Activated naive CD8-positive, alpha-beta T cell treated with anti-CD3 and anti-CD28 coated beads, Interleukin-2, amount 50 U/mL, for 16 hours (primary cell): ENCODE measurements at places on chromosomes 16 and 17.
A peak's percentile ranks its signal among the peaks of the same experiment; 100 is the strongest.

- no peak for DNase-seq
Measured at GRCh38 chr16:57863434-57864160, 61.3 kb upstream of the KIFC3 start.

DNA sequence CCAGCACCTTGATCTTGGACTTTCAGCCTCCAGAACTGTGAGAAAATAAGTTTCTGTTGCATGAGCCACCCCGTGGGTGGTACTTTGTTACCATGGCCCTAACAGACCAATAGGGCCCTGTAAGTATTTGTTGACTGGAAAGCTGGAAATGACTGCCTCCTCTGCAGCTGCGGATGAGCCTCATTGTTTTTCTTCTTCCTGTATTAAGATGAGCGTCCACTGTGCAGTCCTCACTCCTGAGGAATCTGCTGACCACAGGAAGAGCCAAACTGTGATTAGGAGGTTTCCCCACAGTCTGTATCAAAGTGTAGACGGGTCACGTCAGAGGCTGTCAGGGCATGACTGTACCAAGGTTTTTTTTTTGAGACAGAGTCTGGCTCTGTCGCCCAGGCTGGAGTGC, 12.2 kb upstream of the AKTIP start:
- no peak for DNase-seq

- no peak for DNase-seq
Measured at GRCh38 chr17:63702721-63703015, 2.7 kb upstream of the LIMD2 start.

DNA sequence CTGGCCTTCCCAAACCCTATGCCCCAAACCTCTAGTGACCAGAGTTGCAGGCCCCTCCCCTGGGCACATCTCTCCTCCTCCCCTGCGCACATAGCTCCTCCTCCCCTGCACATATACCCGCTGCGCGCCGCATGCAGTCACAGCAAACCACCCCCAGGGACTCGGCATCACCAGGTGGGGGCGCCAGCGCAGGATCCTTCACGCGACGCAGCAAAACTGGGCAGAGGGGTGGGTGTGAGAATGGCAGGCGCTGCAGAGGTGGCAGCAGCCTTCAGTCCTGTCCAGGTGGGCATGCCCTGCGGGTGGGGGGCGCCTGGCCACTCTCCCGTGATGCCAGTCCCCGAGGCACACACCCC, 5.6 kb downstream of the CORO6 start:
- peak; percentile 79 for DNase-seq

DNA sequence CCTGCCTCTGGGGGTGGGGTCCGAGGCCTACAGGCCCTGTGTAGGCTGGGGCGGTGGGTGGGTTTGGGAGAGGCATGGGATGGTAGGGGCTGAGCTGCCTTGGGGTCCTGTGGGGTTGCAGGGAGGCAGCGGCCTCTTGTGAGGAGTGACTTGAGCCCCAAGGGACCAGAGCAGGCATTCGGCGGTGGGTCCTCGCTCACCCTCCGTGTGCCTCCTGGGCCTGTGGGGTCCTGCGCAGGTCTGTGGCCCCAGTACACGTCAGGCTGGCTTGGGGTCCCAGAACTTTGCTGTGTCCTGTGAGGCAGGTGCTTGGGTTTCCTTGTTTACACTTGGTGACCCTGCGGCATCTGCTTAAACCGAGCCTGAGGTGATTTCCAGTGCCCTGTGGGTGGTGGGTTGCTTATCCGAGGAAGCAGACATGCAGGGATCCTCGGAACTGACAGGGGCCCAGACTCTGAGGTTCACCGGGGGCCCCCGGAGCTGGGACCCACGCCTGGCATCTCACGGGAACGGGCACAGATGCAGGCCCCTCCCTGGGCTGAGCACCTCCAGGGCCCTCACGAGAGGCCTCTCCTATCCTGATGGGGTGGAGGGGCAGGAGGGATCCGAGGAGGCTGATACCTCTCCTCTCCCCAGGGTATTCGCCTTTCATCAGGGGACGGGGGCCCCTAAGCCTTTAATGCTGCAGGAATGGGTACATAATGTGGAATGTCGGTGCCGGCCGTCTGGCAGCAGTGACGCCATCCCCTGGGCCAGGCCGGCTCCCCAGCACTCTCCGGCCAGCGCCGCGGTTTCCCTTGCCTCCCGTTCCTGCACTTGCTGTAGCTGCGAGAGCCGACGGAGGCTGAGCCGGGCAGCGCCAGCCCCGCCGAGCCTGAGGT, 7.7 kb downstream of the METRNL start:
- DNase-seq: no peak

GRCh38 chr16:51287121-51287755, 136.2 kb upstream of the SALL1 start:
- no peak for DNase-seq

DNA sequence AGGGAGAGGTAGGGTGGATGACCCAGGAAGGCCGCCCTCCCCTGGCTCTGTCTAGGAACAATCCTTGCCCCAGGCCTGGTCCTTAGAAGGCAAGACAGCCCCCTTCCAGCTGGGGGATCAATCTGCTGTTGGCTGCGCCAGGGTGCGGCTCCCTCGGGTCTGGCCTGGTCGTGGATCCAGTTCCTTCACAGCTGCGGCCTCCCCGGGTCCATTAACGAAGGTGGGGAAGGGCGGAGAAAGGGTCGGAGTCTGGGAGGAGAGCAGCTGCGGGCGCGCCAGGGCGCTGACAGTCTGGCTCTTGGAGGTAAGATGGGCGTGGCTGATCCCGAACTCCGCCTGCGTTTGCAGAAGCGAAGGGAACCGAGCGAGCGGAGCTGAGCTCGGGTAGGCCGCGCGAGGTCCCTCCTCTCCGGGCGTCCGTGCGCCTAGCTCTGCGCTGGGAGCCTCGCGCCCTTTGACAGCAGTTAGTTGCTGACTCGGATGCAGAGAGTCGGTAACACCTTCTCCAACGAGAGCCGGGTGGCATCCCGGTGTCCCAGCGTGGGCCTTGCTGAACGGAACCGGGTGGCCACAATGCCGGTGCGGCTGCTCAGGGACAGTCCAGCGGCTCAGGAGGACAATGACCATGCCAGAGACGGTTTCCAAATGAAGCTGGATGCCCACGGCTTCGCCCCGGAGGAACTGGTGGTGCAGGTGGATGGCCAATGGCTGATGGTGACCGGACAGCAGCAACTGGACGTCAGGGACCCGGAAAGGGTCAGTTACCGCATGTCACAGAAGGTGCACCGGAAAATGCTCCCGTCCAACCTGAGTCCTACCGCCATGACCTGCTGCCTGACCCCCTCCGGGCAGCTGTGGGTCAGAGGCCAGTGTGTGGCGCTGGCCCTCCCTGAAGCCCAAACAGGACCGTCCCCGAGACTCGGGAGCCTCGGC, at the start of gene HSPB9:
HSPB9 (plus strand) TSS at position 434 of the 933 bp plus-strand sequence; CDS start at position 481, 47 bp downstream.
- no peak for DNase-seq

GRCh38 chr17:67602974-67603373, 114.8 kb upstream of the NOL11 start:
- no peak for DNase-seq

GRCh38 chr17:71361656-71362450, 759.0 kb upstream of the SOX9 start:
- no peak for DNase-seq

GRCh38 chr17:34378664-34379101, 15.7 kb upstream of the CCL1 start:
- no peak for DNase-seq

DNA sequence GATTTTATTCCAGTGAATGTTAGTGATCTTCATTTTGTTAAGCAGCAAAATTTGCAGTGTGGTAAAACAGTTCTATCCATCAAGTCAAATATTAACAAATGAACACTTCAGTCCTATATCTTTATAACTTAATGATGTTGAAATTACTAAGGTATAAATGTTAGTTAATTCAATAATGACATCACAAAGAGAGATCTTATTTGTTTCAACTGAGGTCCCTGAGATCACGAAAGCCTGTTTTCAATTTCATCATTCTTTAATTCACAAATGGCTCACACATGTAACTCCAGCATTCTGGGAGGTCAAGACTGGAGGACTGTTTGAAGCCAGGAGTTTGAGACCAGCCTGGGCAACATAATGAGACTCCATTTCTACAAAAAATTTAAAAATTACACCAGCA, 13.9 kb downstream of the SMURF2 start:
- no peak for DNase-seq

DNA sequence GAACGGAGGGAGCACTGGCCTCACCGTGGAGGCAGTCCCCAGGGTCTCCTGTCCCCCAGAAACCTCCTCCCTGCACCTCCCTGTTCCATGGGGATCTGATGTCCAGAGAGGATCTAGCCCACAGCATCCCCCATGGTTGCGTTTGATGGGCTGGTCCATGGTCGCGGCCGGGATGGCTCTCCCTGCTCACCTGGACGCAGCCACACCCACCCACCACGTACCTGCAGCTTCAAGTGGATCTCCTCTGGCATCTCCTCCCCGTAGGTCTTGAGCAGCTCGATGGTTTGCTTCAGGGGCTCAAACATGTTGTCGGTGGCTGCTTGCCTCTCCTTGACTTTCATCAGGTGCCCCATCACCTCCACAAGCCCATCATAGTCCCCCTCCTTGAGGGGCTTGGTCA, 47.9 kb downstream of the DNAH17 start:
- DNase-seq: no peak

DNA sequence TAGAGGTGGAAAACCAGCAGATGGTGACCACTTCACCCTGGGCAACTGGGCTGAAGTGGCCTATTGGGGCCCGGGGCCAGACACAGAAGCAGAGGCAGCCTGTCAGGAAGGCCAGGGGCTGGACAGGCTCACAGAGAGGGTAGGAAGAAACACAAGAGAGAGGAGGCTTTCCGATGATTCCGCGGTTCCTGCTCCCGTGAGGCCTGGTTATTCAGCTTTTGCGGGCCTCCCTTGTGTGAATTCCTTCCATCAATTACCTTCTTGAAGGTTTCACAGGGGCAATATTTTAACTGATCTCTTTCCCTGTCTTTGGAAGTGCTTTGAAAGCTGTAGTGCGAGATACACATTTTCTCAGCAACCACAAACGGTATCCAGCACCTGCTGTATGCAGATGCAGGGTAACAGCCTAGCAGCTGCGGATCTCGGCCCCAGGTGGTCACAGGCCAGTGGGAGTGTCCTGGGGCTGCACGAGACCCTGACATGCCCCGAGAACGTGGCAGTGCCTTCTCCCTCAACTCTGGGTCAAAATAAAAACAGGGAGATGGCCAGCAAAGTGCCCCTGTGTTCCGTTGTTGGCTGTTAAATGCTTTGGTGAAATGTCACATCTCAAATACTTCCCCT, 11.6 kb upstream of the CMIP start:
- no peak for DNase-seq

DNA sequence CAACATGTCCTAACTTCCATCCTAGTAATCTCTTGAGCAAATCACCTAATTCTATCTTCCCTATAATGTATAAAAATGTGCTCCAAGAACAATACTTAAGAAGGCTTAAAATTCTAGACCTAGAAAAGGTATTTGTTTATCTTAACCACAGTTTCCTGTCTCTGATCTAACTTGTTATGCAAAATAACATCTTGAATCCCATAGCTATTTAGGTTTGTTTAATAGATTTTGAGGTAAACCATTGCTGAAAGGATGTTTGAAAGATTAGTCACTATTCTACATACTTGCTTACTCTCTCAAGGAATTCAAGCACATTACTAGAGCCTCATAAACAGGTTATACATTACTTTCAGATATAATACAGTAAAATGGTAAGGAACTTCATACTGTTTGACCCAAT, 13.0 kb downstream of the CA10 start:
- DNase-seq: no peak

- no peak for DNase-seq
Measured at GRCh38 chr17:48995974-48996721, 1.0 kb upstream of the IGF2BP1 start.

- no peak for DNase-seq
Measured at GRCh38 chr17:79420318-79421243, 190.3 kb downstream of the RBFOX3 start.

- no peak for DNase-seq
Measured at GRCh38 chr16:82067042-82067803, 32.2 kb downstream of the HSD17B2 start.

DNA sequence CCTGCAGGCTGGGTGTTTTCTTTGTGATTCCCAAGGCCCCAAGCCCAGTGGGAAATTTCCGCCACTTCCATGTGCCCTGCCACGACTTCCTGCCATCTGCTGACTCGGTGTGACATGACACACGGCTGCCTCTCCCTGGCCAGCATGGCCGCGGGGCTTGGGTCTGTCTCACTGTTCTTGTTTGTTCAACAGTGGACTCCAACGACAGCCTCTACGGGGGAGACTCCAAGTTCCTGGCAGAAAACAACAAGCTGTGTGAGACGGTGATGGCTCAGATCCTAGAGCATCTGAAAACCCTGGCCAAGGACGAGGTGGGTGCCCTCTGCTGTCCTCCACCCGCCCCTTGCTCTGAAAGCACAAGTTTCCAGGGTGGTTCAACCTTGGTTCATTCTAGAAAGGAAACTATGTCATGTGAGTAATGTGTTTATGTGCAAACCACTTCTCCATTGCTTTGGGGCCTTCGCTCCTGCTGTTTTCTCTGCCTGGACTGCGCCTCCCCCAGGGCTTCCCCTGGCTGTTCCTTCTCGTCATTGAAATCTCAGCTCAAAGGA, 26.8 kb downstream of the KNOP1 start:
- DNase-seq: no peak

- DNase-seq: no peak
Measured at GRCh38 chr17:79089720-79090442, 15.3 kb downstream of the ENGASE start.

DNA sequence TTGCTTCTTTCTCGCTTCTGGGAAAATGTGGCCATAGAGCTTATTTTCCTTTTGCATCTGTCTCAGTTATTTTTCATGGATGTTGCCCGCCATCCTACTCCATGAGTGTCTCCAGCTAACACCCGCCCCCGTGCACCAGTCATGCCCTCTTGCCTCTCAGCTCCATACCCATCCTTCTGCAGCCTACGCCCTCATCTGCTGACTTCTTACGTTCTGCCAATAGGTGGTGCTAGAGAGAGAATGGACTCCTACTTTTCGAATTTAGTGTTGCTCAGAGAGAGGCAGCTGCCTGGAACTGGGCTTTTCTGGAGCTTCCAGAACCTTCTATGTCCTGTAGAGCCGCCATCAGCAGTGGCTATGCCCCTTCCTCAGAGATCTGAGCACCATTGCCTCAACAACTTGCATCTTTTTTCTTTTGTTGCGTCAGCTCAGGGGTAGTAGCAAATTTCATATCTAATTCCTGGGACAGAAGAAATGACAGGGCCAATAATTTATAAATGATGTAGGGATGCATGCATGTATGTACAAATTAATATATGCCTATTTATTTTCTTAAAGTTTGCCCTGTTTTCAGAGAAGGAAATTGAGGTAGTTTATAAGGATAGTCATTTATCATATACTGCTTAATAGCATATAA, 119.7 kb upstream of the MYOCD start:
- DNase-seq: no peak

- DNase-seq: no peak
Measured at GRCh38 chr17:259341-259976, 78.0 kb upstream of the DOC2B start.
